ENCODE measurements at places on chromosomes 4 and X. TPM values are rescaled to one million over a fixed set of nuclear protein-coding genes. Genes with fewer than 3 reads are reported as not detected.
A peak's percentile ranks its signal among the peaks of the same experiment; 100 is the strongest.

- DNase-seq = peak; percentile 87
These were observed 51.8 kb upstream of the BCOR start for GRCh38 chrX:40149286-40150175.

DNA sequence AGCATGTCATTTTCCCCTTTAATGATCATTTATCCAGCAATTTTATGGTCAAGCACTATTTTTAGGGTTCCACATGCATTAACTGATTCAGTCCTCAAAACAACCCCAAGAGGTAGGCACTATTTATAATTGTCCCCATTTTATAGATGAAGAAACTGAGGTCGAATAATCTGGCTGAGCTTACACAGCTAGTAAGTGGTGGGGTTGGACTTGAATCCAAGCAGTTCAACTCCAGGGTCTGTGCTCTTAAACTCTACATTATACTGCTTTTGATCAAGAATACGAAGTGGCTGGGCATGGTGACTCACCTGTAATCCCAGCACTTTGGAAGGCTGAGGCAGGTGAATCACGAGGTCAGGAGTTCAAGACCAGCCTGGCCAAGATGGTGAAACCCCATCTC lies 3.2 kb upstream of the CHRNA9 start:
- no peak for DNase-seq

GRCh38 chrX:1661048-1661921 lies 46.4 kb downstream of the ASMT start:
- peak; percentile 46 for DNase-seq

The NSUN7 gene
- 0.29 TPM for total RNA-seq

DNA sequence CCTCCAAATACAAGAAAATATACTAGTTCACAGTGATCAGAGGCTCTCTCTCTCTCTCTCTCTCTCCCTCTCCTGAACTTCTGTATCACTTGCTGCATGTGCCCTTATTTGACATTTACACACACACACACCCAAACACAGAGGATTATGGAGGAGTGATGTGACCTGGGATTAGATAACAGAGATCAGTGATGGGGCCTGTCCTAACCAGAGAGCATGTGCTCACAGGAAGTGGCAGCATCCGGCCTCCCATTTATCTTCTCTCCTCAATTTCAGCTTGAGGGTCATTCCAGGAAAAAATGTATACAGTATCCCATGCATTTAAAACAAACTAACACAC lies 143.0 kb downstream of the TSPAN5 start:
- no peak for DNase-seq

The ASMT gene
- 0.36 TPM for total RNA-seq

The BCOR gene
- total RNA-seq = 14.7 TPM

DNA sequence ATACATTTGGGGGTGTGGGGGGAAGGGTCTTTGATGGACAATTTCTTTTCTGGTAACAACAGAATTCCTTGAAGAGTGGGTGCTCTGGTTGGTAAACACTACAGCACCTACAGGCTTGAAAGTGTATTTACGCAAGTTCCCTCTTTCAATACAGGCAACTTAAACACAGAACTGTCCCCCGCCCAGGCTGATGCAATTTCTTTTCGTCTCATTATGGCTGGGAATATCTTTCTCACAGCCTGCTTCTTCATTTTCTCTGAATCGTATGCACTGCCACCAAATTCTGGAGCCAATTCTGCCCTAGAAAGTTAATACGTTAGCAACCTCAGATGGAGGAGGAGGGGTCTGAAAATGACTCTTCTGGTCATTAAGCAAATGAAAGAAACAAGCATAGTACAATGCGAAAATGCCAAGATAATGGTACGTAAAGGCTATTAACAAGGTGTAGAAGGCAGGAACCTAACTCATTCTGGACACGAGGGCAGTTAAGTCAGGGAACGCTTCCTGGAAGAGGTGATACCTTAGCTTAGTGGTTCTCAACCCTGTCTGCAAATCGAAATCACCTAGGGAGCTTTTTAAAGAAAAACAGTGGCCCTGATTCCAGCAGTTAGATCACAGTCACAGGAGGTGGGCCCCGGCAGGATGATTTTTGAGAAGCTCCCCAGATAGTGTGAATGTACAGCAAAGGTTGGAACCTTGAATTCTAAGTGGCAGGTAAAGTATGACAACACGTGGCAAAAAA lies 1.0 kb downstream of the AGA start:
- peak; percentile 62 for DNase-seq

DNA sequence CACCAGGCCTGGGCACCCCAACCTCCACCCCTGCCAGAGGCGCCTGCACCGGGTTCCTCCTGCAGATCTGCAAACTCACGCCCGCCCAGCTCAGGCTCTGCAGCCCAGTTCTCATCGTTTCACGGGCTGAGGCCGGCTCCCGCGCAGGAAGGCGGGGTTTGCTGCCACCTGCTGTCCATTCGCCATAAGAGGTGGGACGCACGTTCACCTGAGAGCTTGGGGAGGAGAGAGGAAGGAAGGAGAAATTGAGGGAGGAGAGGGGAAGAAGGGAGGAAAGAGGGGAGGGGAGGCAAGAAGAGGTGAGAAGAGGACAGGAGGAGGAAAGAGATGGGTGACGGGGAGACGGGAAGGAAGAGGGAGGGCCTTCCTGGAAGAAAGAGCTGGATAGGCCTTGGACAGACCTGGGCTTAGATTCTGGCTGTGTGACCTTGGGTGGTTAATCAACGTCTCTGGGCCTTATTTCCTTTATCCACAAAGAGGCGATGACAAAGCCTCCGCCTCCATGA lies 114.5 kb downstream of the ADRA2C start:
- peak; percentile 94 for DNase-seq

The SHOX gene
- total RNA-seq = 13.4 TPM
